Stimulated activated CD4-positive, alpha-beta T cell treated with anti-CD3 and anti-CD28 coated beads, Interleukin-2, amount 100 ng/mL, for 24 hours (primary cell): ENCODE measurements at places on chromosomes 12 and 14.

GRCh38 chr14:50831726-50832168, 785 bp upstream of the NIN start:
- DNase-seq, result no peak

- no peak for DNase-seq
These were observed 12.7 kb downstream of the FLRT2 start for GRCh38 chr14:85542623-85543022.

GRCh38 chr12:119915894-119916510, 38.9 kb upstream of the CIT start:
- no peak for DNase-seq

- peak; percentile 72 for DNase-seq
These were observed 32.2 kb downstream of the SUSD6 start for GRCh38 chr14:69643430-69644200.

DNA sequence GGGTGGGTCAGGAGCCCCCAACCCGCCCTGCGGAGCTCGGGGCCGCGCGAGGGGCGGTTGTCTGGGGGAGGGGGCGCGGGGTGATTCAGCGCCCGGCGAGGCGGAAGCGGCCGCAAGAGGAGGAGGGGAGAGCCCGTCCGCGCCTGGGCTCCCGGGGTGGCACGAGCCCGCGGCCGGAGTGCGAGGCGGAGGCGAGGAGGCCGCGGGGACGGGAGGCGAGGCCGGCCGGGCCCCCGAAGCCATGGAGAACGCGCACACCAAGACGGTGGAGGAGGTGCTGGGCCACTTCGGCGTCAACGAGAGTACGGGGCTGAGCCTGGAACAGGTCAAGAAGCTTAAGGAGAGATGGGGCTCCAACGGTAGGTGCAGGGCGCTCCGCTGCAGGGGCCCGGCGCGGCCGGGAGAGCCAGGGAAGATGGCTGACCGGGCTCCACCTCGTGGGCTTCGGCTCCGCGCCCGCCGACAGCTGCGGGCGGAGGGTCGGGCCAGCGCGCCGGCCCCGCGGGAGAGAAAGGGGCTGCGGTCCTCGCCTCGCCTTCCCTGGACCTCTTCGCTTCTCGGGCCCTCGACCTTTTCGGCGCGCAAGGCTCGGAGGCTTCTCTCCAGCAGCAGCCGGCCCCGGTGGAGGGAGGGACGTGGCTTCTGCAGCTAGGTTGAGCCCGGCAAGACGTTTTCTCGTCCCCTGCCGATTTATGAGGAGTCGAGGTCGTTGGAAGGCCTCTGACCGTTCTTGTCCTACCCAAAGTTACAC, 677 bp downstream of the ATP2A2 start:
- DNase-seq, result peak; percentile 57

DNA sequence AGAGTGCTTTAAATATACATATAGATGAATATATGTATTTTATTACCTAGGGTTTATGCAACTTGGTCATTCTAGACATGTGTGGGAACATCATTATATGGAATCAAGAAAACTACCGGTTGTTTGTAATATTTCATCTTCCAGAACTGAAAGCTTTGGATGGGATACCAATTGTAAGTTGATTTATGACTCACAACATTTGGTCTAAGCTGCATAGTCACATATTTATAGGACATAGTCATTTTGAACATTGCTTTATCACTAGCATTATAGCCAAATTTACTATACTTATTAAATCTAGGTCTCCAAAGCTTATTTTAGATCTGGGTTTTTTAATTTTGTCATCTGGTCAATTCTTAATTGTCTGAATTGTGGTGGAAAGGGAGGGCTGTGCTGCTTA, 83.7 kb upstream of the PCNX4 start:
- DNase-seq, result no peak

GRCh38 chr12:1078002-1078401, 87.0 kb downstream of the ERC1 start:
- no peak for DNase-seq

DNA sequence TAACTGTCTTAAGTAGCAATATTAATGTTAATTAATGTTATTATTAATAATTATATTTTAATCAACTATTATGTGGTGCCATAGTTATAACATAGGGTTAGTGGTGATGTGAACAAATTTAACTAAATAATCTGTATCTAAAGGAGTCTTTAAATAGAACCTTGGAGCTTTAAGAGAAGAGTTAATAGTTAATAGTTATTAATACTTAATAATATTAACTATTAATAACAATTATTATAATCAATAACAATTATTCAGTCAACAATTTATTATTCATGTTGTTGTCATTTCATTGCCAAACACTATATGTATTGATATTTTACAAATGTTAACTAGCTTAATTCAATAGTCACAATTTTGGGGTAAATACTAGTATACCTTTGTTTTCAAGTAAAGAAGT, 58.2 kb downstream of the SLC16A7 start:
- DNase-seq, result no peak
